Activated naive CD4-positive, alpha-beta T cell (primary cell): ENCODE measurements at places on chromosomes 2 and 18.

DNA sequence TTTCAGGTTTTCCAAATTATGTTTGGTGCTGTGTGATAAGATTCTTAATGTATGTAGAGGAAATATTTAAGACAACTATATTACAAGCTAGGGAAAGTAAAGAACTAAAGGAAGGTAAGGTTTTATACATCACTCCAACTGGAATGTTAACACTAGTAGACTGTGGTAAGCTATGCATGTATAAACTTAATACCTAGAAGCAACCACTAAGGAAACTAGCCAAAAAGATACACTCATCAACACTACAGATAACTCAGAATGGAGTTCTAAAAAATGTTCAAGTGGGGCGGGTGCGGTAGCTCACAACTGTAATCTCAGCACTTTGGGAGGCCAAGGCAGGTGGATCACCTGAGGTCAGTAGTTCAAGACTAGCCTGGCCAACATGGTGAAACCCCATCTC lies 37.8 kb upstream of the MALL start:
- no peak for DNase-seq

GRCh38 chr2:74206180-74206688 lies 7.8 kb downstream of the MTHFD2 start:
- peak; percentile 4 for DNase-seq

- no peak for DNase-seq
These were observed 416.0 kb upstream of the HS6ST1 start for GRCh38 chr2:128734521-128735295.

DNA sequence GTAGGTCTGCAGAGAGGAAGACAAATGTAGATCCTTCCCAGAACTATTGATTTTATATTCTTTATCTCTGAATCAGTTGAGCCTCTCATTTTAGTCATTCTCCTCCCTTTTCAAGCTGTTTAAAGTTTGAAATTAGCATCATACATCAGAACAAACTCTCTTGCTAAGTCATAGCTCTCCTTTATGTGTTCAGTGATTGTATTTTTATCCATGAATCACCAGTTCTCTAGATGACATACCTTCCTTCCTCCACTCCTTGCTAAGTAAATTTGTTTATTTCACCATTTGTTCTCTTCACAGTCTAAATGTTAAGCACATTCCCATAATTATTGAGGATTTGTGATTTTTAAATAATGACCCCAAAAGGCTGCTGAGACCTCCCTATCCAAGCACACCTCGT lies 63.5 kb upstream of the RAPGEF4 start:
- DNase-seq: no peak

DNA sequence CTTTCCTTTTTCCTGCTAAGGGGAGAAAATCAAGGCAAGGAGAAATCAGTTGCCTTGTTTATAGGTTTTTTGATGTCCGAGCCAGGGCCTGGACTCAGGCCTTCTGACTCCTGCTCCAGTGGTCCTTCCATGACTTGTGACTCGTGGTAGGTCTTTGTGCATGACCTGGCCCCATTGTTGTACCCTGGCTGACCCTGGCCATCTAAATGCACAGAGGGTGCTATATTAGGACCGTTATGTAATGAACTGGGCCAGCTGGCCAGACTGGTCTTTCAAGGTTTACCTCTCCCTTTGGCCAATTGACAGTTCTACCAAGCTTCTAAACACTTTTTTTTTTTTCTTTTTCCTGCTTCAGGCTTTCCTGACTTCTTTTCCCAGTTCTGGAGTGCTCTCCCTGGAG lies 81.1 kb downstream of the SETBP1 start:
- no peak for DNase-seq

DNA sequence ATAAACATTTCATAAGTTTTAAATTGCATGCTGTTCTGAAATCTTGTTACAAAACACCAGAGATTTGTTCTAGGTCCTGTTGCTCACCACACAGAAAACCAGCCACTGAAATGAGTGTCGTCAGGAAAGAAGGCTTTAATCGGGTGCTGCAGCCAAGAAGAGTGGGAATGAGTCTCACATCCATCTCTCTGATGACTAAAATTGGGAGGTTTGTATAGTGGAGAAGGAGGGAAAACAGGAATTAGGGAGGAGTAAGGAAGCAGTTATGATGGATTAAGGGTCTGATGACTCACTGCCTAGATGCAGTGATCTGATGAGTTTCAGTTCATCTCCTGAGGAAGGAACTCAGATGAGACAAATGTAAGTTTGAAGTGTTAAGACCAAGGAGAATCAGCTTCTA lies 42.1 kb upstream of the GPR39 start:
- no peak for DNase-seq
